ENCODE measurements at places on chromosomes 4 and X. TPM values are rescaled to one million over a fixed set of nuclear protein-coding genes. Genes with fewer than 3 reads are reported as not detected.

SSX3 gene
- polyA plus RNA-seq, result not detected

MAGEA1 gene
- not detected for polyA plus RNA-seq

CFAP47 gene
- not detected for polyA plus RNA-seq

SPANXN4 gene
- polyA plus RNA-seq, result not detected

GSPT2 gene
- polyA plus RNA-seq, result 5.5 TPM

GRCh38 chr4:5824635-5825034 lies 68.3 kb downstream of the CRMP1 start:
- H3K27ac ChIP-seq, result no peak overlapping the region
- peaks cover 16% of the 10 kb centered on the region for H3K4me1 ChIP-seq
- H3K4me3 ChIP-seq, result no peak overlapping the region
- H3K27me3 ChIP-seq, result peaks cover 3% of the 10 kb centered on the region

DNA sequence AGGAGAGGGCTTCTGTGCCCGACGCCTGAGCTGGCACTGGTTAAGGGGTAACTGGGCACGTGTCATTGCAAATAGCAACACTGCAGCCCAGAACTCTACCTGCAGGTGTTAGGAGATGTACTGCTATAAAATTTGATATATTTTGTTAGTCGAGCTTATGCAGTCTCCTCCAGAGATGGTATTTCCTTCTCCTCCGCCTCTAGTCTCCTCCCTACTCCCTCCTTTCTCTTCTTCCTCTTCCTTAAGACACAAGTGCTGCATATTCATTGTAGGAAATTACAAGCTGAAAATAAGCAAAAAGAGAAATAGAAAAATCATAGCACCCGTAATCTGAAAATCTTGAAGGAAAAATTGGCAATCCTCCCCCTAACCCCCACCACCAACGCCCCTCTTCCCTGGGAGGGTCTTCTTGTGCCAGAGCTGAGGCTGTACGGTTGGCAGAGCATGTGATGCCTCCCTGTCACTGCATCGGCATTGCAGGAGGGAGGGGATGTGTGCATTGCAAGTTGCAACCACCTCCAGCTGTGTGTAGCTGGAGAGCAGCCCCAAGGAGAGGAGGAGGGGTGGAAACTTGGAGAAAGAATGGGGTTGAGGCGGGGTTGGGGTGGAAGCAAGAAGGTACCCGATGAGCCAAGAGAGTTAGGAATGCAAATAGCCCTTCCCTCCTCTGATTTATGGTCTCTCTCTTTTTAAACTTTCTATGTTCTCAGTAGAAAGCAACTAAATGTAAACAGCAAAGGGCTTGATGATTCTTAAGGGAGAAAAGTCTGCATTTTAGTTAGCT lies 48.3 kb upstream of the MND1 start:
- no peak overlapping the region for H3K27ac ChIP-seq
- H3K27me3 ChIP-seq, result peaks cover 3% of the 10 kb centered on the region
- H3K4me1 ChIP-seq, result no peaks in the 10 kb centered on the region
- no peak for DNase-seq
- H3K4me3 ChIP-seq, result no peak overlapping the region
- no peaks in the 10 kb centered on the region for H3K36me3 ChIP-seq

DNA sequence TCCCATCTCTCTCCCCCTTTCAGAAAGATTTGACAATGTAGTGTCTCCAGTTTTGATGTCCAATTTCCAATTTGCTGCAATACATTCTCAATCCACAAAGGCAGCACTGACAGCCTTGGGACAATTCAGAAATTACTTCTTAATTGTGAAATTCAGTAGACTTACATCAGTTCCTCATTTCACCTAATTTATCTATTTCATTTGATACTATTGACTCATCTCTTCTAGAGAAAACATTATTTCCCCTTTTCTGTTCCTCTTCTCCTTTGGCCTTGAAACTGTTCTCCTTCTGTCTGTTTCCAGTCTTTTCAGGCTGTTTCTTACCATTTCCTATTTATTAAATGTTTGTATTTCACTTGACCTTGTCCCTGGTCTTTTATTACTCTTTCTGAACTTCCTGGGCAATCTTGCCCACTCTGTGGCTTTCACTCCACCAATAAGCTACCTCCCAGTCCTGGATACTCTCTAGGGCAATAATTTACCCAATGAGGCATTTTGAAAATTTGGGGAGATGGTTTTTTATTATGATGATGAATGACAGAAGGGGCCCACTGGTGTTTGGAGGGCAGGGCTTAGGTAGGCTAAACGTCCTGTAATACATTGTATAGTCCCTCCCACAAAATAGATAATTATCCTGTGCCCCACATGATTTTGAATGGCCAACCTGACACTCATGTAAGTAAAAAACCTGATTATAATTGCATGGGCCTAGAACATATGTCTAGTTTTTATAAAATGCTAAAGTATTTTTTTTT lies 498.0 kb upstream of the BOD1L1 start:
- H3K4me3 ChIP-seq, result no peak overlapping the region
- H3K27ac ChIP-seq, result no peak overlapping the region
- DNase-seq, result no peak
- H3K27me3 ChIP-seq, result no peaks in the 10 kb centered on the region

DNA sequence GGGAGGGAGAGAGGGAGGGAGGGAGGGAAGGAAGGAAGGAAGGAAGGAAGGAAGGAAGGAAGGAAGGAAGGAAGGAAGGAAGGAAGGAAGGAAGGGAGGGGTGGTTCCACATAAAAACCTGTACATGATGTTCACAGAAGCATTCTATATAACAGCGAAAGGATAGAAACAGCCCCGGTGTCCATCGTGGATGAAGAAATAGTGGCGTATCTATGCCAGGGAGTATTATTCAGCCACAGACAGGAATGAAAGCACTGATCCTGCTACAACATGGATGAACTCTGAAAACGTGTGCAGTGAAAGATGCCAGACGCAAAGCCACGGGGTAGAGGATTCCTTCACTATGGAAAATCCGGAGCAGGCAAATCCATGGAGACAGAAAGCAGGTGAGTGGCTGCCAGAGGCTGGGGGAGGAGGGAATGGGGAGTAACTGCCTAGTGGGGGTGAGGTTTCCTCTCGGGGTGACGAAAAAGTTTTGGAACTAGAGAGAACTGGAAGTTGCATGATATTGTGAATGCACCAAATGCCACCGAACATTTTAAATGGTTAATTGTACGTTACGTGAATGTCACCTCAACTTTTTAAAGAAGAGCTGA lies 92.2 kb downstream of the ABLIM2 start:
- peaks cover 2% of the 10 kb centered on the region for H3K27me3 ChIP-seq
- H3K4me1 ChIP-seq, result no peaks in the 10 kb centered on the region
- H3K27ac ChIP-seq, result no peak overlapping the region
- DNase-seq, result no peak

- H3K4me3 ChIP-seq, result no peak overlapping the region
- H3K27me3 ChIP-seq, result no peaks in the 10 kb centered on the region
- no peak overlapping the region for H3K27ac ChIP-seq
- H3K4me1 ChIP-seq, result no peaks in the 10 kb centered on the region
Observed at GRCh38 chr4:30768277-30768676, 48.1 kb downstream of the PCDH7 start.

DNA sequence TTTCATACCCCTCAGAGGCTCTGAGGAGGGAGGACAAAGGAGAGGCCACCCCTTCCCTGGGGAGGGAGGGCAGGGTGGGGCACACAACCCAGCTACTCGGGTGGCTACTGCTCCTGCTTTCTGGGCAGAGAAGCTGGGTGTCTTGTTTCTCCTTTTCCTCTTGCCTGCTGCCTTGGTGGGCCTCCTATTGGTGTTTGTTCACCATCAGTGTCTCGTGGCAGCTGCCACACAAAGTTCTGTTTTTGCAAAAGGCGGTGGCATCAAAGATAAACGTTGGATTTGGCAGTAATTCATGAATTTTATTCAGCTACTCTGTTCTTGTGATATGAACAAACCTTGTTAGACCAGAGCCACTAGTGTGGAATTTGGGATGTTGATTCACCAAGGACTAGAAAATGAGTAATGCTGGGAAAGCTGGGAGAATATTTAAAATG lies 153.0 kb upstream of the SCML1 start:
- no peaks in the 10 kb centered on the region for H3K36me3 ChIP-seq
- peaks cover 6% of the 10 kb centered on the region for H3K27me3 ChIP-seq
- no peak overlapping the region for H3K4me3 ChIP-seq
- H3K4me1 ChIP-seq, result no peaks in the 10 kb centered on the region
- no peak overlapping the region for H3K27ac ChIP-seq

DNA sequence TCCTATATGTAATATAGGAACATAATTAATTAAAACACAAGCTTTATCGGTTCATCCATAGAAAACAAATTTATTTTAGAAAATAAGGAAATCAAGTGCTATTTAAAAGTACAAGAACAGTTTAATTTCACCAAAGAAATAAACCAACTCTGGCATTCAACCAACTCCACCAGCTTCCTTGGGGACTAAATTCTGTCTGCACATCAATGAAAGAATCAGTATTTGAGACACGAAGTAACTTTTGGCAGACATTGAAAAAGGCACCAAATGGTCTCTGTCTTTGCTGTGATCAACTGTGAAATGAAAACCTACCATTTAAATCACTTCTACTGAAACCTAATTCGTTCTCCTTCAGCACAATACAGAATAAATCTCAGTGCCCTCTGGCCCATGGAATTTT lies 719.7 kb upstream of the GRIA3 start:
- no peak overlapping the region for H3K27ac ChIP-seq
- no peak for DNase-seq
- H3K4me3 ChIP-seq, result no peak overlapping the region
- no peaks in the 10 kb centered on the region for H3K27me3 ChIP-seq

DNA sequence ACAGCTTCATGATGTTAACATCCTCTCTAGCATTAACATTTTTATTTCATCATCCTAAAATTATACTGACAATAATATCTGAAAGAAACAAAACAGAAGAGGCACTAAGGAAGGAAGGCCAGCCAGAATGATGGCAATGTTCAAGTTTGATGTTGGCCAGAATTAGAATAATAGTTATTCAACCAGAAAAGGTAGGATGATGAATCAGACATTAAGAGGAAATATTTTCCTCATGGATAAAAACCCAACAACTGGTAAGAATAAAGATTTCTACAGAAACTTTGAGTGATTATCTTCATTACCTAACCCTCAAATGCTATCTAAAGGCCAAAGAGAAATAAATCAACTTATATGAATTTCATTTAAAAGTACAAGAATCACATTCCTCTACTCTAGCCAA lies 105.2 kb downstream of the PDE5A start:
- H3K4me1 ChIP-seq, result no peaks in the 10 kb centered on the region
- no peak overlapping the region for H3K4me3 ChIP-seq
- H3K27ac ChIP-seq, result no peak overlapping the region
- H3K27me3 ChIP-seq, result no peaks in the 10 kb centered on the region
- H3K36me3 ChIP-seq, result peaks cover 10% of the 10 kb centered on the region
- DNase-seq, result no peak

DNA sequence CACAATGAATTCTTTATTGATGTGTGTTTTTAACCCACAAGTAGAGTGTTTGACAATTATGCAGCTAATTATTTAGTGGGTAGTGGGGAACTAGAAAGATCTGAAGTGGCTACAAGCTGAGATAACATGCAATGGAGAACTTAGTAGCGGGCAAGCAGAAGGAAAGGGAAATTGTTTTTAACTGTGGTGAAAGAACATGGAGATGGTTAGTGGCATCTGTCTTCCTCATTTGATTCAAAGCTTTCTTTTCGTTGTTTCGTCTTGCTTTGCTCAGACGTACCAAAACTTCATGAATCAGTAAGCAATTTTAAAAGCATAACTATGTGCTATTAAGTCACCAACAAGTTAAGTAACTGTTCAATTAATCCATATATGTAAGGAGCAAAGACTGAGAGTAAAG lies 169.9 kb downstream of the BANK1 start:
- H3K27ac ChIP-seq, result no peak overlapping the region
- H3K4me3 ChIP-seq, result no peak overlapping the region
- H3K27me3 ChIP-seq, result no peaks in the 10 kb centered on the region
- no peaks in the 10 kb centered on the region for H3K4me1 ChIP-seq
- no peaks in the 10 kb centered on the region for H3K36me3 ChIP-seq

GRCh38 chr4:184898793-184899192 lies 73.0 kb upstream of the ACSL1 start:
- H3K4me1 ChIP-seq, result no peaks in the 10 kb centered on the region
- DNase-seq, result no peak
- H3K27ac ChIP-seq, result no peak overlapping the region
- peaks cover 4% of the 10 kb centered on the region for H3K36me3 ChIP-seq
- H3K27me3 ChIP-seq, result no peaks in the 10 kb centered on the region

DNA sequence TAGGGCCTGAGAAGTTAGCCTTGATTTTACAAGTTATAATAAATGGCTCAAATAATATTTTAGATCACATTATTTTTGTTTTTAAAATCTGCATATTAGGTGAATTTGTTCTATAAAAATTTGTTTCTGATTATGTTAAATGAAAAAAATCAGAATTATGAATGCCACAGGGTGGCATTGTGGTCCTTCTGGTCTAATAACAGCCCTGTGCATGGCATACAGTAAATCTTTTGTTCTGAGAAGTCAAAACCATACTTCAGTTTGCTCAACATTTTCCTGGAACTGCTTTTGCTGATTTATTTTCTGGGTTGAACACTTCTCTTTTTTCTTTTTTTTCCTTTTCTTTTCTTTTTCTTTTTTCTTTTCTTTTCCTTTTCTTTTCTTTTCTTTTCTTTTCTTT lies 101.0 kb upstream of the UBQLN2 start:
- no peak overlapping the region for H3K27ac ChIP-seq
- no peak for DNase-seq
- peaks cover 1% of the 10 kb centered on the region for H3K27me3 ChIP-seq
- H3K4me3 ChIP-seq, result no peak overlapping the region
- no peaks in the 10 kb centered on the region for H3K4me1 ChIP-seq
- H3K36me3 ChIP-seq, result no peaks in the 10 kb centered on the region

DNA sequence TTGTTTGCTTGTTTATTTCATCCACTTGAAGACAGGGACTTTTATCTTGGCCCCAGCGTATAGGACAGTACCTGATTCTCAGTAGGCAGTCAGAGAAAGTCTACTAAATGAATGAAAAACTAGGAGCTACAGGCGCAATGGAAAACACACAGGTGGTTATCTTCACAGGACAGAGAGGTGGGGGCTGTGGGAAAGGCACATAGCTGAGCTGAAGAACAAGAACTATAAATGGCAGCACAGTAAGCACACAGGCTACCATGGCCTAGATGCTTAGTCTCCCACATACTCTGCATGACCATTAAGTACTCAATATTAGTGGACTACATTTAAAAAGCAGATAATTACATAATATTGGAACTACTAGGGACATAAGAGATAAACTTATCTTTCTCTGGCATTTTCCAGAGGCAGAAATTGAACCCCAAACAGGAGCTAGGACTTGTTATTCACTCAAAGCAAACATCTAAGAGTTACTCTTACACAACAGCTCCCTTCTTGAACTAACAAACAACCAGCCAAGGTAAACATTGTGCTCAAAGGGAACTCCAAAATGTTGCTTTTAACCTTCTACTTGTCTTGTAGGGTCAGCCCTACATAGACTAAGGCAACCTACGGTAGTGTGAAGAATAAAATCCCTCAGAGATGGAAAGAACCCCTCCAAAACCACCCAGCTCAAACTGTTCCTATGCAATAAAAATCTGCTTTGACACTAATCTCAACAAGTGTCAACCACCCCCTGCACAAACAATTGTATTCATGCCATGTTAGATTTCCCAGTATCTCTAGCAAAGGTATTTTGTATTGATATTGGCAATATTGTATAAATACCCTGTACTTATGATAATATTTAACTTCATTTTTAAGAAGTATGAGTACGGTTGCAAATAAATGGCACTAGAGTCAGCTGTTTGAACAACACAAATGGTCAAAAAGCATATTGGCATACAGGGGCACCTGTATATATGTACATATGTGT lies 593.6 kb downstream of the KLHL13 start:
- no peaks in the 10 kb centered on the region for H3K4me1 ChIP-seq
- no peaks in the 10 kb centered on the region for H3K36me3 ChIP-seq
- H3K27me3 ChIP-seq, result peaks cover 3% of the 10 kb centered on the region
- H3K4me3 ChIP-seq, result no peak overlapping the region
- no peak for DNase-seq

GRCh38 chr4:12562021-12562420 lies 922.1 kb downstream of the RAB28 start:
- no peak for DNase-seq
- no peak overlapping the region for H3K4me3 ChIP-seq
